Peyer's patch (tissue), 4 donors: ENCODE measurements at places on chromosomes 1 and 21. TPM values are rescaled to one million over a fixed set of nuclear protein-coding genes. Genes with fewer than 3 reads are reported as not detected.

Gene LCE1C
- not detected for total RNA-seq

- H3K4me1 ChIP-seq = peaks cover 11% of the 10 kb centered on the region
- no peaks in the 10 kb centered on the region for H3K36me3 ChIP-seq
- H3K27me3 ChIP-seq = no peaks in the 10 kb centered on the region
- no peak for DNase-seq
Observed at GRCh38 chr1:226086776-226087175, 24.3 kb downstream of the H3-3A start.

Gene NEK2
- total RNA-seq = 1.7 TPM

DNA sequence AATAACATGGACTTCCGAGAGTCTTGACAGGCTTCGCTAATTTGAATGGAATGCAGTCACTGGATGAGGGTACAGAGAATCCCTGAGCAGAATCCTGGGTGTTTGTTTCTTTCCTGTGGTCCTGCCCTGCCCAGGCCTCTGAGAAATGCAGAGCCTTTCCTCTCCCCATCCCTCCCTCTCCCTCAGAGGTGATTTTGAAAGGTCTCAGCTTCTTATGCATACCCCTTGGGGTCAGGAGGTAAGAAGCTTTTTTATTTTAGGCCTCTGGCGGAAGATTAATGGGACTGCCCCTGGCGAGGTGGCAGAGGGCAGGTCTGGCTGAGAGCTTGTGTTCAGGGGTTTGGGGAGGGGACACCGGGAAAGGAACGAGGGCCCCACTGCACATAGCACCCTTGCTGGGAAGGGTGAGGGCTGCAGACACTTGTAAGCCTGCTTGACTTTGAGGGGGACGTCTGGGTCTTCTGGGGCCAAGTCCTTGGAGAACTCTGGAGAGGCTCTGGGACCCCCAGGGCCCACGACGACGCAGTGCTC, 116.5 kb upstream of the SLC45A1 start:
- no peaks in the 10 kb centered on the region for H3K36me3 ChIP-seq
- no peaks in the 10 kb centered on the region for H3K4me1 ChIP-seq
- H3K4me3 ChIP-seq = no peak overlapping the region
- H3K27me3 ChIP-seq = no peaks in the 10 kb centered on the region
- DNase-seq = no peak

Gene MAP3K21
- total RNA-seq = 14.9 TPM

- H3K4me3 ChIP-seq = no peak overlapping the region
- H3K27me3 ChIP-seq = no peaks in the 10 kb centered on the region
- DNase-seq = no peak
- no peaks in the 10 kb centered on the region for H3K36me3 ChIP-seq
- H3K4me1 ChIP-seq = no peaks in the 10 kb centered on the region
Observed at GRCh38 chr1:170305777-170306512, 160.2 kb downstream of the NTMT2 start.

DNA sequence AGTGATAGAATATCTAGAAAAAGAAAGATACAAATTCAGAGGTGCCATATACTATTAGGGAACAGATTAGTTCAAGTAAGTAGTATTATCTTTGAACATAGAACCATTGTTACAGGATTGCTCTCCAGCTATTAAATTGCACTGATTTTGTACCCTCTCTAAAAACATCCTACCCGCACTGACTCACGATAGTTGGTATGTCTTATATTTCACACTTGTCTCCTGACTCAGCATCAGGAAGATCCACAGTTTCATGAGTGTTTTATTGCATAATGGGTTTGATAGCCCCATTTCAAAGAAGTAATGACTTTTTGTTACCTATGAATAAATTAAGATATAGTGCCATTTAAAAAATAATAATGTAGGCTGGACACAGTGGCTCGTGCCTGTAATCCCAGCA, 6.0 kb downstream of the TATDN3 start:
- H3K27me3 ChIP-seq = no peaks in the 10 kb centered on the region
- H3K4me3 ChIP-seq = no peak overlapping the region
- no peak for DNase-seq
- no peaks in the 10 kb centered on the region for H3K36me3 ChIP-seq
- H3K27ac ChIP-seq = no peak overlapping the region

GRCh38 chr1:211628417-211628816, 47.0 kb downstream of the NEK2 start:
- no peak overlapping the region for H3K27ac ChIP-seq
- no peaks in the 10 kb centered on the region for H3K4me1 ChIP-seq
- no peaks in the 10 kb centered on the region for H3K27me3 ChIP-seq
- H3K36me3 ChIP-seq = no peaks in the 10 kb centered on the region
- DNase-seq = no peak

DNA sequence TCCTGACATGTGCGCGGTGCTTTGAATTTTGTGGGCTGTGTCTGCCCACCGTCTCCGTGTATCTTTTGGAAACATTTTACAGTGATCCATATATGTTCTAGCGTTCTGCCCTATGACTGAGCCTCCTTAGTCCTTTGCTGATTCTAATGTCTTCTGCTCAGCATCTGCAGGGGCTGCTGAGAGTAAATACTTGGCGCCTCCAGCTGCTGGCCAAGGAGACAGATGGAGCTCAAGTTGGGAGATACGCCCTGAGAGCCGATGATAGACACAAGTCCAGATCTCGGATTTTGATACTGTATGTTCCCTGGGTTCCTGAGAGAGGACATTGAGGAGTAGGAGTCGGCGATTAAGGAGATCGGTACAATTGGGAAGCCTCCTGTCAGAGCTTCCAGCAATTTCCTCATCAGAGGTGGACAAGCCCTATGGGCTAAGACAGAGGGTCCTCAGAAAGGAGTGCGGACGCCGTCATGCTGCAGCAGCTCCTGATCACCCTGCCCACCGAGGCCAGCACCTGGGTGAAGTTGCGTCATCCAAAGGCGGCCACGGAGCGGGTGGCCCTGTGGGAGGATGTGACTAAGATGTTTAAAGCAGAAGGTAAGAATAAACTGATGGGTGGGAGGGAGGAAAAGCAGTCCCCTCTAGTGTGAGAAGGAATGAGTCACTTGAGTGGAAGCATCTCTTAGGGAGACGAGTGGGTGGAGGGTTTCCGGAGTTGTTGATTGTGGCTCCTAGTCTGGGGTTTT, 390 bp downstream of the ZFP69B start:
- peak overlapping the region; percentile 73 for H3K27ac ChIP-seq
- peak overlapping the region; percentile 64 for H3K4me3 ChIP-seq
- no peaks in the 10 kb centered on the region for H3K36me3 ChIP-seq
- no peaks in the 10 kb centered on the region for H3K4me1 ChIP-seq
- no peaks in the 10 kb centered on the region for H3K27me3 ChIP-seq
- no peak for DNase-seq

Gene PCNX2
- total RNA-seq = 13.5 TPM

Gene PLEKHA6
- total RNA-seq = 91.6 TPM

GRCh38 chr21:27448960-27449359, 482.1 kb upstream of the ADAMTS5 start:
- no peak for DNase-seq
- H3K36me3 ChIP-seq = no peaks in the 10 kb centered on the region
- no peak overlapping the region for H3K4me3 ChIP-seq
- no peaks in the 10 kb centered on the region for H3K27me3 ChIP-seq
- no peaks in the 10 kb centered on the region for H3K4me1 ChIP-seq

Gene IVL
- total RNA-seq = not detected

- H3K27me3 ChIP-seq = no peaks in the 10 kb centered on the region
- peak overlapping the region; percentile 93 for H3K4me3 ChIP-seq
- no peak overlapping the region for H3K27ac ChIP-seq
- no peaks in the 10 kb centered on the region for H3K36me3 ChIP-seq
- peaks cover 28% of the 10 kb centered on the region for H3K4me1 ChIP-seq
Observed at GRCh38 chr1:232951180-232951579, 769 bp downstream of the NTPCR start.

DNA sequence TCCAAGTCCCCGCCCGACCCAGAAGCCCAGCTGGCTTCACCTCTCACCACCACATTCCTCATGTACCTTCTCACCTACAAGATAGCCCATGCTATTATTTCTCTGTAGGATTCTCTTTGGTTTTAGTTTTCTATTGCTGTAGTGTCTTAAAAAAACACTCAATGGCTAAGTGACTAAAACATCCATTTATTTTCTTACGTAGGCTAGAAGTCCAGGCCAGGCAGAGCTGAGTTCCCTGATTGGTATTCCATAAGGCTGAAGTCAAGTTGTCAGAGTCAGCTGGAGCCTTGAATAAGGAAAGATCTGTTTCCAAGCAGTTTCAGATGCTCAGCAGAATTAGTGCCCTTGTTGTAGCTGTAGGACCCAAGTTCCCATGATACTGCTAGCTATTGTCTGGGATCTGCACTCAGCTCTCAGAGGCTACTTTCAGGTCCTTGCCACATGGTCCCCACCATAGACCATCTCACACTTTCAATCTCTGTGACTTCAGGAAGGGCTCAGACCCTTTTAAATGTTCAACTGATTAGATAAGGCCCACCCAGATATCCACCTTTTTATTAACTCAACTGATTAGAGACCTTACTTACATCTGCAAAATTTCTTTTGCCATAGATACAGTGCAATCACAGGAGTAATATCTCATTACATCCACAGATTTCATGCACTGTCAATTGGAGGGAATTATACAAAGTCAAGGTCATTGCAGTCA, 371.0 kb downstream of the TGFB2 start:
- no peaks in the 10 kb centered on the region for H3K27me3 ChIP-seq
- H3K27ac ChIP-seq = no peak overlapping the region
- no peaks in the 10 kb centered on the region for H3K36me3 ChIP-seq
- H3K4me1 ChIP-seq = no peaks in the 10 kb centered on the region
- DNase-seq = no peak
- no peak overlapping the region for H3K4me3 ChIP-seq

Gene UTS2
- total RNA-seq = not detected
